EH (cell line): ENCODE measurements at places on chromosomes 4 and X.

GRCh38 chrX:15345976-15346375 is 10.7 kb upstream of the PIGA start:
- DNase-seq: no peak

- no peak for DNase-seq
Observed at GRCh38 chr4:188767496-188767895, 628.3 kb downstream of the TRIML1 start.

DNA sequence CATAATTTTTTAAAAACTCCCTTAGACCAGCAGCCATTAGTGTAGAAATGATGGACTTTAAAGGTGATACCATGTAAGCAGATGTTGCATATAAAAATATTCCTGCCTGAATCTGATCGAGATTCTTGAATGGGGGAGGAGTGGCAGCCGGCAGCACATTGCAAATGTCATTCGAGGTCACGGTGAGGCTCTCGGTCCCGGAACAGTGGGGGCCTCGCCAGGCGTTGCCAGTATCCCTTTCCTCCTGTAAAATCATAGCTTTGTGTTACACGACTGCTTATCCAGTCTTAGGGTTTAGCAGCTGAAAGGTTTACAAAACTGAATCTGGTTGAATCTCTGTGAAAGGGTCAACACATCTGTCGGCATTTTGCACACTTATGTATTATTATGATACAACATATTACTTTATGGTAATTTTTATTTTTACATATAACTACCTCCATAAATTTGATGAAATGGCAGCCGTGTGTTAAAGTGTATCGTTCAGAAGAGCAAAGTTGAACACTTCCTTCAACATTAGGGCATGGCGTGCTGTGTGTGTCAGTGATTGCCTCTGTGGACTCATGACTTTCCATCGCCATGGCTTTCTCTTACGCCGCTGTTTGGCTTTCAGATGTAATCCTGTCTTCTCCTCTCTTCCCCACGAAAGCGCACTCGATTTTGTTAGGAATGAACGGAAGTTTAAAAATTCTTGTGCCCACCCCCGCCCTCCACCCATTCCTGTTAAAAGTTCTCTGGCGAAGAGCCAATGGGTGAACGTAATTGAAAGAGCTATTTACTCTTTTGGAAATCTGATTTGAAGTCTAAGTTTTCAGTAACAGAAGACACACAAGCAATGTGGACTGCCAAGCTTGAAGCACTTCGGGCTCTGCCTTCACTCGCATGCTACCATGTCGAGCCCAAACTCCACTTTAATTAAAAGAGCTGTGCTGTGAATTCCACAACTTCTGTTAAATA is 114.8 kb downstream of the STOX2 start:
- no peak for DNase-seq

DNA sequence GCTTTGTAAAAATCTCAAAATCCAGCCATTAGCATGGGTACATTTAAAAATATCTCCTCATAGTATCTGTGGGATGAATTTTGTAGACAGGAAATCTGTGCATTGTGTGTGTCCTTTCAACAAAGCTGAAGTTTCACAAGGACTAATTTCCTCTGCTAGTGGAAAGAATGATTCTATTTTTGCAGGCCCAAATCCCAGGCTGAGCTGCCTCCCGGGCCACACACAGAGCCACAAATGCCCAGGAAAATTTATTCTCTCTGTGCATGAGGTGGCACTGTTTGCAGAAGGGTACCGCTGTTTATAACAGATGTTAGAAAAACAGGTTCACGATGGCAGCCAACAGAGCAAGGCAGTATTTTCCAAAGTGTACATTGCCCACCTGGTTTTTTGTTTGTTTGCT is 11.0 kb upstream of the VCX3B start:
- DNase-seq: no peak

DNA sequence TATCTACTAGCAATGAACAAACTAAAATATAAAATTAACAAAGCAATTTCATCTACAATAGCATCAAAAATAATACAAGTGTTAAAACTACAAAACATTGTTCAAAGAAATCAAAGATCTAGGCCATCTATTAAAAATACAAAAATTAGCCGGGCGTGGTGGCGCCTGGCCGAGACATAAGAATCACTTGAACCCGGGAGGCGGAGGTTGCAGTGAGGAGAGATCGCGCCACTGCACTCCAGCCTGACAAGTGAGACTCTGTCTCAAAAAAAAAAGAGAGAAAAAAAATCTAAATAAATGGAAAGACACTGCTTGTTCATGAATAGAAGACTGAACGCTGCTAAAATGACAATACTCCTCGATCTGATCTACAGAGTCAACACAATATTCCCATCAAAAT is 139.2 kb downstream of the RBM47 start:
- no peak for DNase-seq

GRCh38 chr4:142984871-142985585 is 138.9 kb upstream of the INPP4B start:
- DNase-seq: peak; percentile 29
